ENCODE measurements at places on chromosomes 12 and 14. TPM values are rescaled to one million over a fixed set of nuclear protein-coding genes. Genes with fewer than 3 reads are reported as not detected.

AP1G2 gene
- 61.6 TPM for total RNA-seq

GDF3 gene
- not detected for total RNA-seq

RNASE7 gene
- total RNA-seq, result not detected

EPYC gene
- total RNA-seq, result not detected

NFE2 gene
- 0.26 TPM for total RNA-seq

TGM1 gene
- total RNA-seq, result 2.3 TPM

APOF gene
- 0.10 TPM for total RNA-seq

ZNF268 gene
- total RNA-seq, result 22.4 TPM

KLRK1 gene
- total RNA-seq, result 0.95 TPM

KRT83 gene
- 0.28 TPM for total RNA-seq

RFLNA gene
- total RNA-seq, result 5.4 TPM
